Pancreas (tissue), 10 donors: ENCODE measurements at places on chromosomes 1 and 21.
A peak's percentile ranks its signal among the peaks of the same experiment; 100 is the strongest.

DNA sequence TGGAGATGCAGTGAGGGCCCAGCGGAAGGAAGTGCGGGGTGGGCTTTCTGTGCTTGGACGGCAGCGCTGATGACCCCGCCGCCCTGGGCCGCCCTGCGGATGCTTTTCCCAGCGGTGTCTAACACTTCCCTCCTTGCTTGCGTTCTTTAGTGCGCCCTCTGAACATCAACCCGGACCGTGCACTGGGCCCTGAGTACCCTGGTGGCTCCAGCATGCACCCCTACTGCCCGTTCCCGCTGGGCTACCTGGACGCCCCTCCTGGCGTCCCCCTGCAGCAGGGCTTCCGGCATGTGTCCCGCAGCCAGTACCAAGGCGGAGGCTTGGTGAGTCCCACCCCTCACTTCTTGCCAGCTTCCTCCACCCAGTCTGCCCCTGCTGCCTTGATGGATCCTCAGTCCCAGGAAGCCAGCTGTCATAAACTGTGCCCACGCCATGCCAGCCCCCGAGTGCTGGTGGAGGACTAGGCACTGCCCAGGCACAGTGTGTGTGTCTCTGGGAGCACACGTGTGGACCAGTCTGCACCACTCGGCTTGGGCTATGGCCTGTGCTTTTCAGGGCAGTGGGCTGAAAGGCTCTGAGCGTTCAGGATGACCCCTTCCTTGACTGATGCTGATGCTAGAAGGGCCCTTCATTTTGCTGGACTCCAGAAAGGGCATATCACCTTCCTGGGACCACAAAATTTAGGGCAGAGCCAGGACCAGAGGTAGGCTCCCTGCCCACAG, 2.3 kb downstream of the DMRTB1 start:
- no peak for DNase-seq

GRCh38 chr1:111937147-111937725, 52.2 kb downstream of the KCND3 start:
- DNase-seq = no peak

- DNase-seq = no peak
Observed at GRCh38 chr1:207801819-207802218, 50.0 kb downstream of the CD46 start.

DNA sequence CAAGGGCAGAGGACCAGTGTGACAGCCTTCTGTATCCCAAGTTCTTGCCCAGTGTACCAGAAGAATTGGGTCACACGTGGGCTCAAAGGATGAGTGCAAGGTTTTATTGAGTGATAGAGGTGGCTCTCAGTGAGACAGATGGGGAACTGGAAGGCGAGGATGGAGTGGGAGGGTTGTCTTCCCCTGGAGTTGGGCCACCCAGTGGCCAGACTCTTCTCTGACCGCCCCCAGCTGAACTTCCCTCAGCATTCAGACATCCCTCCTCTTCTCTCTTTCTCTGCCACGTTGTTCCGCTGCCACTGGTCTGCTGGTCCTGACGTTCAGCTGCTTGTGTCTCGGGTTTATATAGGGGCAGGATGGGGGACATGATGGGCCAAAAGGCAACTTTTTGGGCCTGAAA, 150.1 kb upstream of the IVNS1ABP start:
- DNase-seq = no peak

- no peak for DNase-seq
Observed at GRCh38 chr1:171716616-171717015, 25.2 kb downstream of the VAMP4 start.

DNA sequence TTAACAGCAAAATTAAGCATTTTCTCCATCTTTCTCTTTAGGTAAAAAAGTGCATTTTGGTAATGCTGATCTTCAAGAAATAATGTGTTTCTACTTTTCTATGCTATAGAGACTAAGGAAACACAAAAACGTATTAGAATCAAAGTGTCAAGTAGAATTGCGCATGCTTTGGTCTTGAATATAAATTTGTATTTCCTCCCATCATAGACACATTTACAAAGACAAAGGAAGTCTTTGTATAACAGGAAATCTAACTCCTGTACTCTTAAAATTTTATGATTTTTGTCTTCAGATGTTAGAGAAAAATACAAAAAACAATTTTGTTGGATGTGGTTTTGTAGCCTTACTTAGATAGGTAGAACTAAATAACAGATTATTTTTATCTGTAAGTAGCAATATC, 1299.4 kb downstream of the NCAM2 start:
- no peak for DNase-seq

DNA sequence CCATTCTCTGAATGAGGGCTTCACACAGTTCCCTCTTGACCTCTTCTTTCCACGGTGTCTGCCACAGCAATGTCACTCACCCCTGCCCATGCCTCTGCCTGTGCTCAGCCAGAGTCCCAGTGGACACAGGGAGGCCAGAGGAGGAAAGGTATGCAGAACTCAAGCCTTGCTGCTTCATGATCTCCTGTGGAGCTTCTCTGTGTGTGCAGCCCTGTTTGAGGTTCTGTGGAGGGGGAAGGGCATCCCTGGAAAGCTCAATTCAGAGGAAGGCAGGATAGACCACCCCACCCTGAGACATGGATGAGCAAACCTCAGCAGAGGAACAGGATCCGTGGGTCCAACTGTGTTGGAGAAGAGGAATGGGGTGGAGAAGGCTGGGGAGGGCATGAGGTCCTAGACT, 2.0 kb downstream of the HCN3 start:
- no peak for DNase-seq

- DNase-seq = no peak
Observed at GRCh38 chr1:97758541-97759057, 162.2 kb downstream of the DPYD start.

GRCh38 chr21:38567335-38567969, 69.2 kb upstream of the ERG start:
- no peak for DNase-seq

DNA sequence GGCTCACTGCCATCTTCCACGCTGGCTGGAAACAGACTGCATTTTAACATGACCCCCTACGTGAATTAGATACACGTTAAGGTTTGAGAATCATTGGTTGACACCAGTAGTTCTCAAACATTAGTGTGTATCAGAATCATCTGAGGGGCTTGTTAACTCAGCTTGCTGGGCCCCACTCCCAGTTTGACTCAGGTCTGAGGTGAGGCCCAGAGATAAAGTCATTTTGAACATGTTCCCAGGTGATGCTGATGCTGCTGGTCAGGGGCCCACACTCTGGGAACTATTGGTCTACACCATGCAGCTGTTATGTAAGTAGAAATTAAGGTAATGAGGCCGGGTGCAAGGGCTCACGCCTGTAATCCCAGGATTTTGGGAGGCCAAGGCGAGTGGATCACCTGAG, 1.3 kb downstream of the LSM10 start:
- DNase-seq = no peak

DNA sequence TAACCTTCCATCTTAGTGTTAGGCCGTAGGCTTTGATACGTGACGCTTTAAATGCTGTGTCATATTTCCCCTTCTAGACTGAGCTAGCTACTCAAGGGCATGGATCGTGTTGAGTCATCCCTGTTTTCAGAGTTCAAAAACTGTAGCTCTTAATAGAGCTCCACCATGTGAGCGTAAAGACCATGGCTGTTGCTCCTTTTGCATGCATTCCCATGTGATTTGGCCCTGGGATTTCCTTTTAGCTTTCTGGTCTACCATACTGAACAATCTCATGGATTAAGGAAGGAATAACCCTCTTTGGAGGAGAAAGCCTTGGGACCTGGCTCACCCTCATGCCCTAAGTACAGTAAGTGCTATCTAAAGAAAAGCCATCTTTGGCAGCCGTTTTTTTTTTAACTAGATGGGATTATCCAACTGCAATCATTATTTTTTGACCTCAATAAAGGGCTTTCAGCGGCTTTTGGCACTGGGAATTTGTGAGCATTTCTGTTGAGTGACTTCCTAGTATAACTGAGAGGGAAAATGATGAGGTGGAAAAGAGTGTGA, 76.6 kb downstream of the PLPP3 start:
- no peak for DNase-seq

DNA sequence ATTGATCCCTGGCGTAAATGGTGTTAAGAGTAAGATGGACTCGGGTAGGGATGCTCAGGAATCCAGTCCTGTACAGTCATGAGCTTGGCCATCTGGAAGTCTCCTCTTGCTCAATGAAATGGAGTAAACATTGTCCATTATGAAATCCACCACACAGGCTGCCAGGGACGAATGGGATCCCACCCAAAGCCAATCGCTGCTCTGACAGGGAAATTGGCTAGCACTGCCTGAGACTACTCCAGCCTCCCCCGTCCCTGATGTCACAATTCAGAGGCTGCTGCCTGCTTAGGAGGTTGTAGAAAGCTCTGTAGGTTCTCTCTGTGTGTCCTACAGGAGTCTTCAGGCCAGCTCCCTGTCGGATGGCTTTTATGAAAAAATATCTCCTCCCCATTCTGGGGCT, at the start of gene HSD11B1:
Gene HSD11B1 (plus strand): TSS at position 263 of the 400 bp plus-strand sequence. CDS start 97 bp downstream, at position 360.
- DNase-seq = no peak

GRCh38 chr21:45972716-45973474, 8.7 kb upstream of the COL6A1 start:
- DNase-seq = peak; percentile 65

- peak; percentile 17 for DNase-seq
Observed at GRCh38 chr1:33182401-33182841, 578 bp upstream of the TRIM62 start.

GRCh38 chr1:4825800-4826450, 171.5 kb downstream of the AJAP1 start:
- DNase-seq = no peak

DNA sequence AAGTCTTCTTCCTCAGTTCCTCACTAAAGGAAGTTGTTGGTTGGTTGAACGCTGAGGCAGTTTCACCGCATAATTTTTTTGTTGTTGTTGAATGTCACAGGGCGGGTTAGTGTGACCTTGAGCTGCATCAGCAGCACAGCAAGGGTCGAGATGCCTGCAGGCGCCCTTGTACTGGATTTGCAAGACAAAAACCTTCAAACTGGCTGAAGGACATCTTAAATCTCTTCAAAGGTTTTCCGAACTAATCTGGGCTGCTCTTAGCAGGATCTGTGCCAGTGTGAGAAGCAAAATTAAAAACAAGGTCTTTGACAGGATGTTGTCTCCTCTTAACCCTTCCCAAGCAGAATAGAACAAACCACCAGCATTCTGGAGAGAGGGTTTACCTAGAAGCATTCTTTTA, 59.4 kb downstream of the NRIP1 start:
- no peak for DNase-seq

DNA sequence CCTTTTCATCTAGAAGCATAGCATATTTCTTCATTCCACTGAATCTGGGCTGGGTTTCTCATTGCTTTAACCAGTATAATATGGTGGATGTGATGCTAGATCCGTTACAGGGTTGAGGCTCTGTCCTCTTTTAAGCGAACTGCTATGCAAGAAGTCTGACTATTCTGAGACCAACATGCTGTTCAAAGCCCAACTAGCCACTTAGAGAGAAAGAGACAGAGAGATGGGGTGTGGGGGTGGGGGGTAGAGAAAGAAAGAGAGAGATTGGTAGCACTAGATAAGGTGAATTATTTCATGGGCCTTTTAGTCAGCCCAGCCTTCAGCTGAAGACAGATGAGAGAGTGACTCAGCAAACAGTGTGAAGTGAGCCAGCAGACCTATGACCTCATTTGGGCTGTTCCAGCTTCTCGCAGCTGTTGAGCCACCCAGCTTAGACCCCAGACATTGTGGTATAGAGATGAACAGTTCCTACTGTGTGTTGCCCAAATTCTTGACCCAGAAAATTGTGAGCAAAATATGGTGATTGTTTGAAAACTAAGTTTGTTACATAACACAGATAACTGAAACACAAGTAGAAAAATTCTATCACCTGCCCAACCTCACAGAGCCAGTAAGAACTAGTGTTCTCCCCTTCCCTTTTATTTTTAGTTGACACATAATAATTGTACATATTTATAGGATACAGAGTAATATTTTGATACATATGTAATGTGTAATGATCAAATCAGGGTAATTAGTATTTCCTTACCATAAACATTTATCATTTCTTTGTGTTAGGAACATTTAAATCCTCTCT, 40.7 kb upstream of the PRKACB start:
- no peak for DNase-seq

GRCh38 chr21:26887251-26887650, 42.0 kb upstream of the ADAMTS1 start:
- DNase-seq = no peak

DNA sequence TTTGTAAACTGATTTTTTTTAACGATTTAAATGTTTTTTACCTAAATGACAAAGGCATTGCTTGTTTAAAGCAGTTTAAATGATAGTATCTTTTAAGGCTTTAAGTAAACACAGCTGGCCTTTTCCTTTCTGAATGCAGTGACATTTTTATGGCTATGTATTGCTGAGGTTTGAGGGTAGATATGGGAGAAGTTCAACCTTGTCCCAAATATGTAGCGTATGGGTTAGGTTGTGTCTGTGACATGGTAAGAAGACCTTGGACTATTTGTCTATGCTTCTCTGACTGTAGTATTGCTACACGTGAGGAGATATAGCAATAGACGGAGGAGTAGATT, 32.5 kb downstream of the PKNOX1 start:
- no peak for DNase-seq

DNA sequence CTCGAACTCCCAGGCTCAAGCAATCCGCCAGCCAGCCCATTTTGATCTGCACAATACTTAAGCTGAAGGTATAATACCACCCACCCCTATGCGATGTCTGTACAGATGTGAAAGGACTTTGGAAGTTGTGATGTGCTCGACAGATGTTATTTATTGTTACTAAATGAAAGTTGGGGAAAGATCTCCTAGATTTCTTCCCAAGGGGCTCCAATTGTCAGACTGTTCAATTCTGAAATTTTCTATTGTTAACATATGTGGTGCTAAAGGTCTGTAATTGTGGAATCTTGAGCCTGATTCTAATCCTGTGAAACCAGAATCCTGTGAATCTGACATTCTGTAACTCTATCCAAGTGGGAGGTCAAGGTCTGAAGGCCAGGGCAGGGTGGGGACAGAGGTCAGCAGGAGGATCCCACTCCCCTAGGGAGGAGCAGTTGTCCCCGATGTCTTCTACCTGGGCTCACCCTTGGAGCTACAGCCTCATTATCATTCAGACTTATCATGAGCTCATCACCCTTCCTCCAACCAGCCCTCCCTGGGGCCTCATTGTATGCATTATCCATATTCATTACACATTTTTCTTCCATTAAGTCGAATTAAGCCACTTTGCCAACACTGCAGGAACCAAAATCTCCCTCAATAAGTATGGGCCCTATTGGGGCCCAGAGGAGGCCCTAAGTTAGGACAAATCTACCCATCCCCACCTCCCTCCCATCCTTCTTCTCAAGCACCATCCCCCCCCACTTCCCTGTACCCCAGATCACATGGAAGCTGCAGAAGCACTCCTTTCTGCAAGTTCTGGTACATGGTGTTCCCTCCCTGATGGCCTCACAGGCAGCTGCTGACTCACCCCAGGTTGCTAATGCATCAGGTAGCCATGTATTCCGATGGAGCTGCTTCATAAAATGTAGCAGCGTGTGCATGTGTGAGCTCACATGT, 32.3 kb downstream of the SHISAL2A start:
- DNase-seq = no peak

- DNase-seq = no peak
Observed at GRCh38 chr1:193309936-193310475, 123.6 kb upstream of the B3GALT2 start.

- no peak for DNase-seq
Observed at GRCh38 chr1:35210321-35211119, 17.6 kb upstream of the SFPQ start.

GRCh38 chr1:153365696-153366095, 8.0 kb downstream of the S100A9 start:
- no peak for DNase-seq
